Fibroblast of lung (primary cell): ENCODE measurements at places on chromosomes 6 and 20.
A peak's percentile ranks its signal among the peaks of the same experiment; 100 is the strongest.

GRCh38 chr6:28751514-28751913 lies 172.3 kb downstream of the TRIM27 start:
- no peaks in the 10 kb centered on the region for H3K4me1 ChIP-seq
- no peaks in the 10 kb centered on the region for H3K27me3 ChIP-seq
- no peaks in the 10 kb centered on the region for H3K36me3 ChIP-seq
- no peak for DNase-seq
- H3K4me3 ChIP-seq = no peak overlapping the region
- H3K27ac ChIP-seq = no peak overlapping the region

DNA sequence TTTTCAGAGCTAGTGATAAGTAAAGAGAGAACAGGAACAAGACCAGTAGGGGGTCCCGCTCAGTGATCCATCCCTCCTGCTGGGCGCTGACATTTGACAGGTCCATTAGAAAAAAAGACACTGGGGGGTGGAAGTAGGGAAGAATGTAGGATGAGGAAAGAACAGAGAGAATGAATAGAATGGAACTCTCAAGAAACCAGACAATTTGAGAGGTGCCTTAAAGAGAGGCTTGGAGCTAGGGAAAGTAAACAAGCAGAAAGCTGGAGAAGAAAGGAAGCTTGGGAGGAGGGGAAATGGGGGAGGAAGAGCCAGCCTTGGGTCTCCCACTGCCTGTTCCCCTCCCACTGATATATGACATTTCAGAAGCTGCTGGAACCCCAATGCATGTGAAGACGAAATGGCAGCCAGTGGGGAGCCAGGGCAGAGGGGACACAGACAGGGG lies 8.4 kb downstream of the GABBR1 start:
- no peak overlapping the region for H3K27ac ChIP-seq
- no peaks in the 10 kb centered on the region for H3K27me3 ChIP-seq
- no peak overlapping the region for H3K4me3 ChIP-seq
- H3K4me1 ChIP-seq = peaks cover 6% of the 10 kb centered on the region
- H3K36me3 ChIP-seq = peaks cover 9% of the 10 kb centered on the region

- no peaks in the 10 kb centered on the region for H3K4me1 ChIP-seq
- H3K4me3 ChIP-seq = no peak overlapping the region
Measured at GRCh38 chr6:26502626-26503025, 2.5 kb downstream of the BTN1A1 start.

DNA sequence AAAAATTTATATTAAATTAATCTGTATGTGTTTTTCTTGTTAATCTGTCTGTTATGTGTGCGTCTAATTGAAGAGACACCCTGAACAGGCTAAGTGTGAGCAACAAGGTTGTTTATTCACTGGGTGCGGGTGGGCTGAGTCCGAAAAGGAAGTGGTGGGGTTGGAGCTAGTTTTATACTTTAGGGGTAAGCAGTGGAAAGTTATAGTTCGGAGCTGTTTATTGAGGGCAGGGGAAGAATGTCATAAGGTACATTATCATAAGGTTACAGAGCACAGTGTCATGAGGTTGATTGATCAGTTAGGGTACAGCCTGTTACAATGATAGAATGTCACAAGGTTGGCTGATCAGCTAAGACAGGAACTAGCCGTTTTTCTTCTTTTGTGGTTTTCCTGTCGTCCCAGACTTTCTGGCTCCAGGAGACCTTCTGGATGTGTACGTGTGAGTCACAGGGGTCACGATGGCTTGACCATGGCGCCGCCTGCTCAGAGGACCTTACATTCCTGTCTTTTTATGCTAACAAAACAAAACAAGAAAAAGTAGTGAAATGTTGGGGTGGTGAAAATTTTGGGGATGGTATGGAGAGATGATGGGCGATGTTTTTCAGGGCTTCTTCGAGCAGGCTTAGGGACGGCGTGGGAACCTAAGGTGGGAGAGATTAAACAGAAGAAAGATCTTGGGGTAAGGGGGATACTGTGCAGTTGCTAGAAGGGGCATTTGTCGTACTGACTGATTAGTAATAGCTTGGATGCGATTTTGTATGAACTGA lies 754.0 kb upstream of the ADGRB3 start:
- H3K4me1 ChIP-seq = no peaks in the 10 kb centered on the region
- H3K27me3 ChIP-seq = no peaks in the 10 kb centered on the region
- no peak overlapping the region for H3K27ac ChIP-seq
- H3K4me3 ChIP-seq = no peak overlapping the region
- no peaks in the 10 kb centered on the region for H3K36me3 ChIP-seq

DNA sequence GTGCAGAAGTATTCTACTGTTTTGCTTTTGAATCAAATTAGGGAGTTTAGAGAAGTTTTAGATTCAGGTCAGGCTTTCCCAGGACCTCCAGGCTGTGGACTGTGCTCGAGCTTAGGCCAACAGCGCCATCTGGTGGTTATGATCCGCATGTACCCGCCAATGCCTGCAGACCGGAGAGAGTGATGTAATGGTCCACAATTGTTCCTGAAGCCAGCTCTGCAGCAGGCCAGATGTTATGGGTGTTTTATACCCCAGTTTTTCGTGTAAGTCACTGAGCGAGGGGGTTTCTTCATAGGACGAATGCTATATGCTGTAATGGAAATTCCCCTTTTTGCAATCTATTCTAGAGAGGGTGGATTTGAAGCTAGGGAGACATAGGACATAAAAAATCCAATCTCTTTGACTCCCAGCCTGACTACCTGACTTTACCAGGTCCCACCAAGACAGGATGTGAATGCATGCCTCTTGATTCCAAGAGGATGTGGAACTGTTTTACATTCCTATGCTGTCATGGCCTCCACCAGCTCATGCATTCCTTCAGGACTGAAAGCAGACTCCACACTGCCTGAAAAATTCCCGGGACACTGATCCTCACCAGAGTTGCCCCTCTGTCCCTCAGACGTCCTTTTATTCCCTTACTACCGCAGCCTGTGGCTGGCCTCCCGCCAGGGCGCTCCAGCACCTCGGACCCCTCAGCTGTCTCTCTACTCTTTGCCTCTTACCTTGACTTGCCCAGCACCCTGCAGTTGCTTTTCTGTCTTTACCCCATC lies 41.2 kb upstream of the LY86 start:
- H3K4me1 ChIP-seq = no peaks in the 10 kb centered on the region
- H3K27ac ChIP-seq = no peak overlapping the region
- H3K27me3 ChIP-seq = no peaks in the 10 kb centered on the region
- DNase-seq = peak; percentile 67
- H3K36me3 ChIP-seq = no peaks in the 10 kb centered on the region

- H3K27me3 ChIP-seq = no peaks in the 10 kb centered on the region
- peaks cover 6% of the 10 kb centered on the region for H3K4me1 ChIP-seq
- no peak for DNase-seq
- no peaks in the 10 kb centered on the region for H3K36me3 ChIP-seq
Measured at GRCh38 chr6:169094552-169094950, 159.1 kb downstream of the THBS2 start.

- H3K27ac ChIP-seq = no peak overlapping the region
- no peaks in the 10 kb centered on the region for H3K27me3 ChIP-seq
- H3K4me3 ChIP-seq = no peak overlapping the region
- DNase-seq = no peak
- no peaks in the 10 kb centered on the region for H3K4me1 ChIP-seq
Measured at GRCh38 chr20:417801-418342, 9.8 kb downstream of the RBCK1 start.

DNA sequence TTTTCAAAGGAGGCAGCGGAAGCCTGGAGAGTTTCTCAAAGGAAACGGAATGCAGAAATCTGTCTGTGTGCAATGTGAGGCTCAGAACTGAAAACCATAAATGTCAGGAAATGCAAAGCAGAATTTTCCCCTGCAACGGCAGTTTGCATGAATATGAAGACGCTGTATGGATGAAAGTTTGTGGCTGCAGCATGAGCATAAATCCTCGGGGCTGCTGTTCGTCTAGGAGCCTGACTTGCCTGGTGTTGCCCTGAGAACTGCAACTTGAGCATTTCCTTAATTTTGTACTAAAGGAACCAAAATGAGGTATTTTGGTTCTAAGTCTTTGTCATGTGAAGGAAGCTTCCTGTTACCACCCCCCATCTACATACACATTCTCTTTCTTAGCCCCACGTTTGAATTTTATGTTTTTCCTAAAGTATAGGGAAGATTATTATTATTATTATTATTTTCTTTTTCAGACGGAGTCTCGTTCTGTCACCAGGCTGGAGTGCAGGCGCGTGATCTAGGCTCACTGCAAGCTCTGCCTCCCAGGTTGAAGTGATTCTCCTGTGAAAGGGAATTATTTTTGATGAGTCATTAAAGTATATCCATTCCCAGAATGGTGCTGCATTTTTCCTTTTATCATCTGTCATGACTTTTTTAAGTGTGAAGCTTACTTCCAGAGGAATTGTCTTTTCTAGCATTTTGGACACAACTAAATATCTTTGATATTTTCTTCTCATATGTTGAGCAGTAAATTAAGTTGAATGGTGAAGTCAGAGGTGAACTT lies 33.1 kb downstream of the MTHFD1L start:
- no peak overlapping the region for H3K4me3 ChIP-seq
- DNase-seq = peak; percentile 77
- peaks cover 9% of the 10 kb centered on the region for H3K4me1 ChIP-seq
- H3K27ac ChIP-seq = no peak overlapping the region

DNA sequence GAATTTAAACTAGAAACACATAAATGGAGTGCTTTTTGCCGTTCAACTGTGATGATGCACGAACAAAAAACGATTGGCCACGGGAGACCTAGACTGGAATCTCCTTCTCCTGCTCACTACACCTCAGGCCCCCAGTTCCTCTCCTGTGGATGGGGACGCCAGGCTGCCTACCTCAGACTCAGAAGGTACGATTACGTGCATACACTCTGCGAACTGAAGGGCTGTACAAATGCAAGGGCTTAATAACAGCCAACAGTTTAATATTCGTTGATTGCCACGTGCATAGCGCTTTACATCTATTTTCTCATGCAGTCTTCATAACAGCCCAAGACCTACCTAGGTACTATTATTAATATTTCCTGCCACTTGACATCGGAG lies 495 bp upstream of the ARMC2 start:
- peak overlapping the region; percentile 54 for H3K4me3 ChIP-seq
- peak overlapping the region; percentile 83 for H3K27ac ChIP-seq
- no peaks in the 10 kb centered on the region for H3K4me1 ChIP-seq
- no peak for DNase-seq

- peaks cover 15% of the 10 kb centered on the region for H3K4me1 ChIP-seq
- H3K27me3 ChIP-seq = no peaks in the 10 kb centered on the region
- H3K27ac ChIP-seq = no peak overlapping the region
- H3K36me3 ChIP-seq = peaks cover 3% of the 10 kb centered on the region
- H3K4me3 ChIP-seq = no peak overlapping the region
Measured at GRCh38 chr6:42981836-42982235, 2.5 kb upstream of the PPP2R5D start.

GRCh38 chr6:42367353-42368011 lies 84.2 kb downstream of the TRERF1 start:
- no peaks in the 10 kb centered on the region for H3K27me3 ChIP-seq
- H3K36me3 ChIP-seq = no peaks in the 10 kb centered on the region
- no peak overlapping the region for H3K4me3 ChIP-seq
- H3K4me1 ChIP-seq = peaks cover 8% of the 10 kb centered on the region
- H3K27ac ChIP-seq = peak overlapping the region; percentile 26
- peak; percentile 13 for DNase-seq

GRCh38 chr20:10715035-10715434 lies 41.2 kb upstream of the JAG1 start:
- H3K27ac ChIP-seq = no peak overlapping the region
- no peak overlapping the region for H3K4me3 ChIP-seq
- no peaks in the 10 kb centered on the region for H3K4me1 ChIP-seq
- peak; percentile 73 for DNase-seq
- no peaks in the 10 kb centered on the region for H3K36me3 ChIP-seq
